Stimulated activated CD8-positive, alpha-beta memory T cell treated with anti-CD3 and anti-CD28 coated beads, Interleukin-7, amount 100 ng/mL, for 24 hours (primary cell): ENCODE measurements at places on chromosomes 16 and 17.

- no peak for DNase-seq
Observed at GRCh38 chr16:73106329-73107034, 58.6 kb upstream of the ZFHX3 start.

DNA sequence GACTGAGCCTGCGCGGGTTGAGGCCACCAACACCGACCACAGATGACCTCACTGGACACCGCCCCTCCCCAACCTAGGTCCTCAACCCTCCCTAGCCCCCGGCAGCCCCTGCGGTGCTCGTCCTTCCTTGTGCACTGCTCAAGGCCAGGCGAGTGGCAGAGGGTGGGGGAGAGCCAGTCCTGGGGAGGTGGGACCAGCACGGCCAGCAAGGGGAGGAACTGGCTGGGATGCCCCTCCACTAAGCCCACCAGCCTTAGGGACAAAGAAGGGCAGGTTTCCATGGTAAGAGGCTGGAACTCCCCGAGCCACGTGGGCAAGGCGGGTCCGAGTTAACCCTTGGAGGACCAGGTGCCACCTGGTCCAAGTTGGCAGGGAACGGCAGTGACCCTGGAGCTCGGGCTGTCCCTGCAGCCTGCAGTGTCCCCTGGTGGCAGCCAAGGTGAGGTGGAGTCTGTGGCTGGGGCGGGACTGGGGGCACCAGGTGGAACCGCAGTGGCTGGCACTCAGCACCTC lies 9.2 kb downstream of the FSCN2 start:
- no peak for DNase-seq

- no peak for DNase-seq
Observed at GRCh38 chr17:8957721-8958120, 7.8 kb downstream of the PIK3R5 start.

- DNase-seq: no peak
Observed at GRCh38 chr16:3637371-3637923, 17.0 kb upstream of the DNASE1 start.

DNA sequence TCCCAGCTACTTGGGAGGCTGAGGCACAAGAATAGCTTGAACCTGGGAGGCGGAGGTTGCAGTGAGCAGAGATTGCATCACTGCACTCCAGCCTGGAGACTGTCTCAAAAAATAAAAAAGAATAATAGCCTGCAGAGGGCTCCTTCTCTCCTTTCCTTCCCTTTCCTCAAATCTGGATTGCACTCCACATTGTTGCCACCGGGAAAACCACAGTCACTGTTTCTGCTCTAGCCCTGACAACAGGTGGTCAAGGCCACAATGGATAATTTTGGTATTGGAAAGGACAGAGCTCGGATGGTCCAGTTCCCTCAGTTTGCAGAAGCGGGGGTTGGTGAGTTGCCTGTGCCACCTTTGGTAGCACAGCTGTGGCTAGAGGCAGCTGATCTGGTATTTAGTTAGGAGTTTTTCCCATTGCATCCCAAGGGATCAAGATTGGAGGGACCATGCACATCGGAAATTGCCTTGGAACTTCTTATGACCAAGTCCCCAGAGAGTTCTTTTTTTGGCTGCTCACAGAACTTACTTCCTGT lies 44.7 kb upstream of the PRSS54 start:
- DNase-seq: no peak

DNA sequence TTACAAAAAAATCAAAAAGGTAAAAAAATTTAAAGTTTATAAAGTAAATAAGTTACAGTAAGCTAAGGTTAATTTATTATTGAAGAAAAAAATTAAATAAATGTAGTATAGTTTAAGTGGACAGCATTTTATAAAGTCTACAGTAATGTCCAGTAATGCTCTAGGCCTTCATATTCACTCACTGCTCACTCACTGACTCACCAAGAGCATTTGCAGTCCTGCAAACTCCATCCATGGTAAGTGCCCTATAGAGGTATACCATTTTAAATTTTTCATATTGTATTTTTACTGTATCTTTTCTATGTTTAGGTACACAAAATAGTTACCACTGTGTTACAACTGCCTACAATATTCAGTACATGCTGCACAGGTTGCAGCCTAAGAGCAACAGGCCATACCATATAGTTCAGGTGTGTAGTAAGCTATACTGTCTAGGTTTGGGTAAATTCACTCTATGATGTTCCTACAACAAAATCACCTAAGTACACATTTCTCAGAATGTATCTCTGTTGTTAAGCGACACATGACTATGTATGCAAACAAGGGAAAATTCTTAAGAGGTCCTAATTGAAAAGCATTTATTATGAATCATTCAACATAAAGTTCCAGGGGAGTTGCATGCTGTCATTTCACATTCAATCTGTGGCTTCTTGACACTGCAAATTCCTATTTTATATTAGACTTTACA lies 92.3 kb downstream of the SPAG9 start:
- no peak for DNase-seq

- DNase-seq: no peak
Observed at GRCh38 chr16:51648526-51648925, 497.5 kb upstream of the SALL1 start.

DNA sequence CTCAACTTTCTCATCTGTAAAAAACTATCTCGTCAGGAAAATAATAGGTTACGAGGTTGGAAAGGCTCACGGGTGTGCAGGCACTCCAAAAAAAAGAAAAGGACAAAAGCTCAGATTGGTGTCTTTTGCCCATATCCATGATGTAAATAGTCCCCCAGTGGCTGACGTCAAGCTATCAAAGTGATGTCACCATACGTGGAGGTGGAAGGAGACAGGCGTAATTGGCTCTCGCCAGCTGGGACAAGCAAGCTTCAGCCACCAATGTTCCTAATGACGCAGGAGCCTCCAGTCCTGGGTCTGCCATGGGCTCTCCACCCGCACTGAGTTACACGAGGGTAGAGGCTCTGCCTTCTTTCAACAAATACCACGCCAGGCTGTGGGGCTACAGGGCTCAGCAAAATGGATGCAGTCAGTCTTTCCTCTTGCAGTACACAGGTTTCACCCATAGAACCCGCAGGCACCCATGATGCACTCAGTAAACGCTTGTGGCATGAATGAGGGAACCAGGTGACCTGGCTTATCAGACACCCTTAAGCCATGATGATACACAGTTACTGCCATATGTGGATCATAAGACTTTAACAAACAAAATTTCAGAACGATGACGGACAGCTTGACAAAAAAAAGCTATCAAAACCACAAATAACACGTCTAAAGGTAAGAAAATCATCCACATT lies 50.5 kb downstream of the COTL1 start:
- no peak for DNase-seq

DNA sequence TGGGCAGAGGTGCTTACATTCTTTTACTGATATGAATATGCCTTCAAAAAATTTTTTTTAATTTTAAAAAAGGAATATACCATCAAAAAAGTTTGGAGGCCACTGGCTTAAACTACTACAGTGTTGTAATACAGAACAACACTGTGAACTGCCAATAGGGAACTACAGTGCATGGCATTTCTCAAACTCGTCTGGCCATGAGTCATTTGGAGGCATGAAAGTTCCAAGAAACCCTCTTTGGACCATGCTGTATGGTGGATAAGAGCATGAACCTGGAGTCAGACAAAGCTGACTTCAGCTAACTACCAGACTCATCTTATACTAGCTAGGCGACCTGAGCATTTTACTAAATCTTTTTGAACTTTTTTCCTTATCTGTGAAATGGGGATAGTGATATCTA lies 9.2 kb upstream of the NF1 start:
- no peak for DNase-seq

GRCh38 chr17:66726846-66727245 lies 108.1 kb upstream of the CACNG5 start:
- DNase-seq: no peak

DNA sequence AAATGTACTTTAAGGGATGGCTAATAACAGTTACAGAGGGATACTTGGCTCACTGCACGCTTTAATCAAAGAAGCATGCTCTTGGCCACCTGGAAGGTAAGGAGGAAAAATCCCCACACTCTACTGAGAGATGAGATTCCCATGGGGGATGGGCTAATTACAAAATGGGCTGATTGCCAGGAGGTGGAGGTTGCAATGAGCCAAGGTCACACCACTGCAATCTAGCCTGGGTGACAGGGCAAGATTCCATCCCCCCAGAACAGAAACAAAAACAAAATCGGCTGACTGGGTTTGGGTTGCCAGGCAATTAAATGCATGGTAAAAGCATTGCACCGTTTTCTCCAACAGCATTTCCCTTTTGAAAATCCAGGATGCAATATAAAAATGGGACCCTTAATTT lies 18.0 kb downstream of the N4BP1 start:
- no peak for DNase-seq

GRCh38 chr17:56819030-56819429 lies 14.7 kb downstream of the C17orf67 start:
- no peak for DNase-seq

DNA sequence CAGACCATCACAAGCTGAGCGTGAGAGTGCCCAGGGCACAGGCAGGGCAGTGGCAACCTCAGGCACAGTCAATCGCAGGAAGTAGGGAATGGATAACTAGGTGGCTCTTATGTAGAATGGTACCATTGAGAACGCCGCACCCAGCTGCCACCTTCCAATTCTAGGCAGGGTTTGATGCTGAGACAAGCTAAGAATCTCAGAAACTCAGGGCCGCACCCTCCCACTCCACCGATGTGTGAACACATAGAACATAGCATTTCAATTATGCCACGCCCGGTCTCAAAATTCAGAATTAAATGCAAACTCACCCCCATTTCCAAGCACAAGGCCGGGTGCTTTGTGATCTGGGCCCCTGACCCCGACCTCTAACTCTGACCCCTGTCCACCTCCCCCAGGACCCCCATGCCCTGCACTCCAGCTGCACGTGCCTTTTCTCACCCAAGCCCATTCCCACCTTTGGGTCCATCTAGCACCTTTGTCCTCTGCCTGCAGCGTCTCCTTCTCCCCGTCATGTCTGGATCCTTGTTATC lies 178.4 kb downstream of the C16orf95 start:
- no peak for DNase-seq

GRCh38 chr16:28218109-28218508 lies 6.3 kb upstream of the XPO6 start:
- DNase-seq: no peak

- no peak for DNase-seq
Observed at GRCh38 chr17:42051013-42051400, 606 bp upstream of the C17orf113 start.

DNA sequence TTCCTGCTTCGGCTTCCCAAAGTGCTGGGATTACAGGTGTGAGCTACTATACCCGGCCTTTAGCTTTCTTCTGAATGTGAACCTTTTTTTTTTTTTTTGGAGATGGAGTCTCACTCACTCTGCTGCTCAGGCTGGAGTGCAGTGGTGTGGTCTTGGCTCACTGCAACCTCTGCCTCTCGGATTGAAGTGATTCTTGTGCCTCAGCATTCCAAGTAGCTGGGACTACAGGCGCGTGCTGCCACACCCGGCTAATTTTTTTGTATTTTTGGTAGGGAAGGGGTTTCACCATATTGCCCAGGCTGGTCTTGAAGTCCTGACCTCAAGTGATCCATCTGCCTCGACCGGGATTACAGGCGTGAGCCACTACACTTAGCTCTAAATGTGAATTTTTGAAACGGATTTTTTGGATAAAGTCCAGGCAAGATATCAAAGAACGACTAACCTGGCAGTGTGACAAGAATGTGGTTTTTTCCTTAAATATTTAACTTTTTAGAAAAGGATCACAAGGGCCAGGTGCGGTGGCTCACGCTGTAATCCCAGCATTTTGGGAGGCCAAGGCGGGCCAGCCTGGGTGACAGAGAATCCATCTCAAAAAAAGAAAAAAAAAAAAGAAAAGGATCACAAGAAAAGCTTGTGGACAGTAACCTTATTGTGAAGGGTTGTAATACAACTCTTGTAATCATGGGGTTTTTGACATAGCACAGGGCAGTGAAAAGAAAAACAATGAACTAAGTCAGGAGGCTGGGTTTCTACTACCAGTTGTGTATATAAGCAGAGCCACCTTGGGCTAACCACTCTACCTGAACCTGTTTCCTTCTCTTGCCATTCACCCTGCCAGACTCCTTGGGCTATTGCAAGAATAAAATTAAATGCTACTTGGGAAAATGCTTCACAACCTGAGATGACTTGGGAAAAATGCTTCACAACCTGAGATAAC lies 6.2 kb downstream of the BRCA1 start:
- DNase-seq: no peak

- no peak for DNase-seq
Observed at GRCh38 chr16:69424935-69425784, 741 bp downstream of the CYB5B start.

GRCh38 chr16:17939723-17940122 lies 396.8 kb downstream of the NPIPA8 start:
- no peak for DNase-seq

DNA sequence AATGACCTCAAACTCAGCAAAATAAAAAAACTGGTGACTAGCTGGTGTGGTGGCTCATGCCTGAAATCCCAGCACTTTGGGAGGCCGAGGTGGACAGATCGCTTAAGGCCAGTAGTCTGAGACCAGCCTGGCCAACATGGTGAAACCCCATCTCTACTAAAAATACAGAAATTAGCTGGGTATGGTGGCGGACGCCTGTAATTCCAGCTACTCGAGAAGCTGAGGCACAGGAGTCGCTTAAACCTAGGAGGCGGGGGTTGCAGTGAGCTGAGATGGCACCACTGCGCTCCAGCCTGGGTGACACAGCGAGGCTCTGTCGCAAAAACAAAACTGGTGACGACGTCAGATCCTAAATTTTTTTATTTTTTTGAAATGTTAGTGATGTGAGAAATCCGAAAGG lies 82.6 kb upstream of the TOB1 start:
- DNase-seq: no peak

DNA sequence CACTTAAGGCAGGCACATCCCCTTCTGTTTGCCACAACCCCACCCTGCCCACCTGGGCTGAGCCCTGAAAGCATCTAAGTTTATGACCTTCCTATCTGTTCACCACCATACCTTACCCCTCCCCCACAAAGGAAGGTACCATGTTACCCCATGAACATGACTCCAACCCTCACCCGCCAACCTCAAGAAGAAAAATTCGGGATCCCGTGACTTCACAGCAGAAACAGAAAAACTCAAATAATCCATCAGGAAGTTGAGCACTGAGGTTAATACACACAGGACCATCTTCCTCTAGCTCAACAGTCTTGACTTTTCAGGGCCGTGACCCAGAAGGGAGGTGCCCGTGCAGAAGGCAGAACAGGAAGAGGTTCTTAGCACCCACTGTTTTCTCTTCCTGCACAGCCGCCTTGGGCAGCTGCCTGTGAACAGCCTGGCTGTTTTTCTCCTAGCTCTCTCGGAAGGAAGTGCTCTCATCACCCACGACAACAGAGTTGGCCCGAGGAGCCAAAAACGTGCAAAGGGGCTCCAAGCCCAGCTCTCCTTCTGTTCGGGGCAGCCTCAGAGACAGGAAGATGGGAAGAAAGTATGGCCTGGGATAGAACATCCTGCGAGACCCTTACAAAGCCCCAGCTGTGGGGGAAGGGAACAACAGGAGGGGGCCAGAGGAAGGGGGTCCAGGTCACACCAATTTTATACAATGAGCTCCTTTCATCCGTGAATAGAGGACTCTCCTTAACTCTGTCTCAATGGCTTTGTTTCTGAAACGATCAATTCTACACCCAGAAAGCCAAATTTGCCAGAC lies 101.1 kb downstream of the XYLT1 start:
- DNase-seq: no peak
